Activated T-helper 1 cell treated with anti-CD3 and anti-CD28 coated beads, Interleukin-2, amount 50 U/mL, for 16 hours (primary cell): ENCODE measurements at places on chromosomes 4 and X.

GRCh38 chr4:8307714-8308113 lies 38.2 kb downstream of the HTRA3 start:
- no peak for DNase-seq

- no peak for DNase-seq
These were observed 90.1 kb upstream of the PSAPL1 start for GRCh38 chr4:7524843-7525242.

DNA sequence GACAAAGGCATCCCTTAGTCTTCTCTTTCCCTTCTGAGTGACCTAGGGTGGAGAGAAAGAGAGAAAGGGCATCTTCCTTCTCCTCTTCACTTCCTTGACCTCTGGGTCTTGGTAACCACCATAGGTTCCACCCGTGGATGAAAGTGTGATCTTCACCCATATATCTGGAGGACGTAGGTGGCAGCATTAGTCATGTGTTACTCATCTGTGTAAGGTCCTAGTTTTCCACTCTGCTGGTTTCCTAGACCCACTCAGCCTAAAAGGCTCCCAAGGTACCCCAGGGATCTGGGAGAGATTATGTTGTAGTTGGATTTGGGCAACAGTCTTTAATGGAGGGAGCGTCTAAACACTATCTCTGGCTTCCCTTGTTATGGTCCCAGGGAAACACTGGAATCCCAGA lies 45.5 kb upstream of the RAB9B start:
- DNase-seq = no peak

GRCh38 chr4:88130544-88131305 lies 27.7 kb downstream of the ABCG2 start:
- no peak for DNase-seq

GRCh38 chr4:1994938-1995337 lies 13.8 kb downstream of the NELFA start:
- DNase-seq = no peak

DNA sequence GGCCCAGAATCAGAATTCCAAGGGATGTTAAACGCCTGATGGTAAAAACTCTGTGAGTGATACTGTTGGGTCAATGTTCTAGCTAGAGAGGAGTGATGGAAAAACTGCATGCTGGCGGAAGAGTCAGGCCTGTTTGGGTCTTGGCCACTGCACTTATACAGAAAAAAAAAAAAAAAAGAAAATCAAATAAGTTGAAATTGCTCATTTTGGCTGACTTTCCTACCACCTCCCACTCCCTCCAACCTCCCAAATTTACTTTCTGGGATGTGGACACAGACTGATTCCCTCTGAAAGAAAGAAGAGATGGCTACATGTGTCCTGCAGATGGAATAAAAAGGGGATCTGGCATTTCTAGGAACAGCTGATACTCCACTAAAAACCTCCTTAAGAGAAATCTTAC lies 234.1 kb upstream of the GIMD1 start:
- DNase-seq = no peak

DNA sequence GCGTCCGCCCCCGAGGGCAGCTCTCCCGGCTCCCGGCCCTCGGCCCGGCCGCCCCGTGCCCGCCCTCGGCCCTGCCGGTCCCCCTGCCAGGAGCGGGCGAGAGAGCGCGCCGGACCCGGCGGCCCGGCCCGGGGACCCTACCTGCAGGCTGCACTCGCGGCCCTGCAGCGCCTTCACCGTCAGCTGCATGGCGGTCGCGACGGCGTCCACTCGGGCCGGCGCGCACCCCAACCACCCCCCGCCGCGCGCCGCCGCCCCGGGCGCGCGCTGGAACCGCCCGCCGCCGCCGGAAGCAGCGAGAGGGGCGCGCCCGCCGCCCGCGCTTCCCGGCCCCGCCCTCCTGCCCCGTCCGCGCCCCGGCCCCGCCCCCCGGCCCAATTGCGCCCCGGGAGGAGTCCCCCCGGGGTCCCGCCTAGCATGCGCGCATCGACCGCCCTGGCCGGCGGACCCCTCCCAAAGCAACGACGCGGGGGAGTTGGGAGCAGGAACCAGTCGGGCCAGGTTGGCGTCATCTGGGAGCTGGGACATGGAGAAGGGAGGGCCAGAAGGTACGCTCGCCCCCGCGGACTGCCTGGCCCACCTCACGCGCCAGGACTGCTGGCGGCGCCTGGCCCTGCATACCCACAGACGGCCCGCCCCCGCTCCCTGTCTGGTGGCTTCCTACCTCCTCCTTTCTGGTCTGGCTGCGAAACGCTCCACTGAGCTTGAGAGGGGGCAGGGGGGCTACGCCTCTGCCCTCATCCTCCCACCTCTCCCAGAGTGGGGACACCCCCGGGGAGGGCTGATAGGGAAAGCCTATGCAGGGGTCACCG lies at the start of gene UBL4A:
Gene UBL4A, minus strand, starts transcription at position 220 of the 812 bp plus-strand sequence. Its CDS starts 31 bp downstream, at position 189.
- no peak for DNase-seq

DNA sequence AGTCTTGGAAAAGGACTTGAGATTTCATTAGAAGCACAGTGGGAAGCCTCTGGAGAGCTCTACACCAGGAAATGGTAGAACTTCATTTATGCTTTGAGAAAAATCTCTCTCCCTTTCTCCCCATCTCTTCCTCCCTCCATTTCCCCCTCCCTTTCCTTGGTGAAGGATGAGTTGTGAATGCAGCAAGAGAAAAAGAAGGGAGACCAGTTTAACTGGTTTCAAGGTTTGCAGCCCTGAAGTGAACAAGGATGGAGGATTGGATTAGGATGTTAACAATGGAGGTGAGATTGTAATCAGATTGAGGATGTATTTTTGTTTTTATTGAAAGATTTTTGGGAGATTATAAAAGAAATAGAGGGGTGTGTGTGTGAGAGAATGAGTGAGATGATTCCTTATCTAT lies 99.5 kb downstream of the ANK2 start:
- no peak for DNase-seq

GRCh38 chr4:65724973-65725372 lies 54.7 kb upstream of the EPHA5 start:
- no peak for DNase-seq

GRCh38 chr4:15142201-15142600 lies 139.9 kb downstream of the CPEB2 start:
- no peak for DNase-seq

DNA sequence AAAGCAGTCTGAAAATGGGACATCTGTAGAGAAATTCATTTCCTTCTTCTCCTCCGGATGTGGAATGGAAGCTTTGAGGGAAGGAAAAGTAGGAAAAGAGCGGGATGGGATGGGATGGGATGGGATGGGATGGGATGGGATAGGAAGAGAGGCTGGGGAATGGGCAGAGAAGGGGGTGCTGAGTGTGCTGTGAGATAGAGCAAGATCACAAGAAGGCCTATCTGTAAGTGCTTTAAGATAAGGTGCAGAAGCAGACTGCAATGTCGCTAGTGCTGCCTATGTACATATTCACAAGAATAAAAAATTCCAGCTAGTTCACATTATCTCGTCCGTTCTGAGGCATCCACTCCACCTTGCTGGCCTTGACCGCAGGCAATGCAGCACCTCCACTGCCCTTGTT lies 86.2 kb downstream of the IRF2 start:
- DNase-seq = no peak

DNA sequence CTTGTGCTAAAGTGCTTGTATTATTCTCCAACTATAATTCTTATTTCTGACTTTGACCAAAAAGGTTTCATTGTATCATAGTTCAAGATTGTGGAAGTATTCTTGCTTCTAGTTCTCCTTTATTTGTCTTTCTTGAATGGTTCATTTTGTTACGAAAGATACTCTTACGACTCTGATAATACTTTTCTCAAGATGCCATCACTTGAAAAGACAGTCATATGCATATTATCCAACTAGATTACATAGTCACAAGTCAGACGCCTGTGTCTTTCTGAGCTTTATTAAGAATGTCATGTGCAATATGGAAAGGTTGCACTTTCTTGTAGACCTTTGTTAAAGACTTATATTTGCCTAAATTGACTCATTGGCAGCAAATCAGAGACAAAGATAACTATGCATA lies 71.4 kb upstream of the HPGD start:
- DNase-seq = no peak

DNA sequence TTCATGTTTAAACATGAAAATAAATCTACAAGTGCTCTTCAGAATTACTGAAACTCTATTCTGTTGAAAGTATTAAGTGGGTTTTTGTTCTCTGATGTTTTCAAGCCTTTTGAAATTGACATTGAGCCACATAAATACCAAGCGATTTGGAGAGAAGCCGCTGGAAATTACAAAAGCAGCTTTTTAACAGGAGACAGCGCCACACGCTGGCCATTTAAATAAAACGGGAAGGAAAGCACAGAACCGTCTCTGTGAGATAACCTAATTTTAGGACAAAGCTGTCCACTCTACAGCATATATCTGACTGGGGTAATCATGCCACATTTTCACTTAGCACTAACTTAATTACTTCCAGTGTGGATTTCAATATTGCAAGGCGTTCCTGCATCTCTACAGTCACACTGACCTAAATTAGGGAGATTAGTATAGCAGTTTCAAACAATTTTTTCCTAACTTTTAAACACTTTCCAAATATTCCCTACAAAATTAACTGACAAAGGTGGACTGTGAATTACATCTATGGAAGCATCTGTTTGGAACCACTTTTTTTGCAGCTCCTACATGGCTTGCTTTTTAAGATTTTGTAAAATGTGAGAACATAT lies 6.8 kb upstream of the ANOS1 start:
- DNase-seq = no peak

DNA sequence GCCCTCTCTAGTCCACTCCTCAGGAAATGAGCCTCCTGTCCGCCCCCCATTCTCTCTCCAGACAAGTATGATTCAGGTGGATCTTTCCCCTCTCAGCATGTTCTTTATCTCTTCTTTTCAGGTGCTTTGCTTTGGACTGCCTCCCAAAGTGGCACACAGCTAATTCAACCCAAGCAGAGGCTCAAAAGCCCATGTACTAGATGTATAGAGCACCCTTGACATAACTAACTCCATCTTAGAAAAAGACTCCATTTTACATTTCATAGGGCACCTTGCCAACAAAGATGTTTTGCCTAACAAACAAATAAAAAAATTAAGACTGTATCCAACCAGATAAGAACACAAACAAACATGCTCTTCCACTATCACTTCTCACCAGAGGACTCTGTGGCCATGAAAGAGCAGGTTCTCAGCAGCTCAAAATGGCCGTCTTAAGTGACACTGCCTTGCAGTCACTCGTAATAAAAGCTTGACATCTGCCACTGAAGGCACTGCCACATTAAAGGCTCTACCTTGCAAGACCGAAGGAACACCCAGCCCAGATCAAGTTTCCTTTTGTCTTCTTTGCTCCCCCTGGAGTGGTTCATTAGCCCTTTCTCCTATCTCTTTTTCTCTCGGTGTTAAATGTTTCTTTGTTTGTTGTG lies 84.9 kb upstream of the TAB3 start:
- no peak for DNase-seq

- DNase-seq = no peak
These were observed 37.2 kb downstream of the CPLX1 start for GRCh38 chr4:788636-789297.
